ENCODE measurements at places on chromosomes 13 and 19.
A peak's percentile ranks its signal among the peaks of the same experiment; 100 is the strongest.

GRCh38 chr19:18396471-18397241 is 766 bp downstream of the LRRC25 start:
- no peak for DNase-seq

- no peak for DNase-seq
These were observed 14.0 kb downstream of the ADGRE5 start for GRCh38 chr19:14395262-14395661.

GRCh38 chr13:84129966-84130365 is 247.7 kb upstream of the SLITRK1 start:
- no peak for DNase-seq

GRCh38 chr19:27974082-27974513 is 1238.9 kb downstream of the UQCRFS1 start:
- DNase-seq = no peak

GRCh38 chr13:106657104-106657503 is 89.2 kb upstream of the ARGLU1 start:
- DNase-seq = no peak

DNA sequence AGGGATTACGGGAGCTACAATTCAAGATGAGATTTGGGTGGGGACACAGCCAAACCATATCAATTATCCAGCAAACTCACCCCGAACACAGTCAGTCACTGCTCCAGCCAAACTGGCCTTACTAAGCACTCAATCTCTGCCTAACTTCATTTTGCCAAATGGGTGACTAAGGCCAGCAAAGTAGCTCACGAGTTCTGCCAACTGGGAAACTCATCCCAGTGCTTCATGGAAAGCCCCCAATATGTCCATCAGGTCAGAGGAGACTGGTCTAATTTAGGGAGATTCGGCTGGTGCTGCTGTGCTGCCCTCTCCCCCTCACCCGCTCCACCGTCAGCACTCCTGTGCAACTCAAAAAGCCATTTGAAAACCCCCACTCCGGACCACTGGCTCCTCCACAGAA is 324.0 kb downstream of the FOXO1 start:
- no peak for DNase-seq

DNA sequence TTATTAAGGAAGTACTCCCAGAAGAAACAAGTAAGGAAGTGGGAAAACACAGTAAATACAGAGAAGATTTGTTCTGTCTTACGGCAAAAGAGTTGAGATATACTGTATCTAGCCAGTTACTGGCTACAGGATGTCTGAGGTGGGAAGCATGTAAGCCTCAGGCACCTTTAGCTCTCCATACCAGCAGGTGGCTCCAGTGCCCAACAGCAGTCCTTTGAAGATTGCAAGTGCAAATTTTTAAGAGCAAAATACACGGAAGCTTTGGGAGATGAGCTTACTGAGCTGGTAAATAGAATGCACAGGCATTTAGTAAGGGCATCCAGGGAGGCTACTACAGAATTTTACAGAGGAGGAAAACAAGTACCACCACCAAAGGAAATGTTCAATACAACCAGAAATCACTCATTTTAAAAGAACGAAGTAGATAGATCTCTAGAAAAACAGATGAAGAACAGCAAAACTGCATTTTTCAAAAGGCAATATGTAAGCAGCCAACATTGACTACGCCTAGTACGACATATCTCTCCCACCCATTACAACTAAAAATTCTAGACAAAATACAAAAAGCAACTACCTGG is 57.9 kb upstream of the VSTM2B start:
- no peak for DNase-seq

- DNase-seq = no peak
These were observed 21.9 kb downstream of the IPO5 start for GRCh38 chr13:97975280-97975847.

DNA sequence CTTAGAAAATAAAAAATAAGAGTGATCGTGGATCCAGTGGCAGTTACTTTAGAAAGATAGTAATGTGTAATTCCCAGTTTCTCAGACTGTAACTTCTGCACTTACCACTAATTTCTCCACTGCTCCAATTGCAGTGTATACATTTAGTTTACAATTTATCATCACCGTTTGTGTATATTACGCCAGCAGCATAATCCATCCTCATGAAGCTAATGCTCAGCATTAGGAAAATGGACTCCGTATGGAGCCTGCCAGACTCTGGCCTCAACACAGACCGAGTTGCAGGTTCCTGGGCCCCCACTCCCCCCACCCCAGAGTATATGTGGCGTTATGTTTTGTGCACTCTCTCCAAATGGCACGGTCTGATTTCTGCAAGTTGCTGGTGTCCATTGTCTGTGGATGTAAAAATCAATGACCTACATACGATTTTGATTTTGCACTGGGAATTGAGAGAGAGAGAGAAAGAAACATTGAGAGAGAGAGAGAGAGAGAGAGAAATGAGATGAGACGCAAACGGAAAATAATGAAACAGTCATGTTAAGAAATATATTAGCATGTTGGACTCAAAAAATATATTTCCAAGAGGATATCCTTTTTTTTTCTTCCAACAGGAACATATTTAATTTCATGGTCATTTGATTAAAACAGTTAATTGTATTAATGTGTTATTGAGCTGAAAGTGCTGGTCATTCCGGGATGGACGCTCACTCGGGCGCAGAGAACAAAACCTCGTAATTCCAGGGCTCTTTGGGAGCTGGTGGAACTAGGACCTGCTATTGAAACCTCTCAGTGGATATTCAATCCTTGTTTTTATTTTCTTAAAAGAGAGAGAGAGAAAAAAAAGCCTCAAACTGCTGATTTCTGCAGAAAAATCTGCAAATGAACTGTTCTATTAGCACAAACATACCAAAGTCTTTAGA is 278.8 kb downstream of the TSHZ3 start:
- no peak for DNase-seq

GRCh38 chr13:43110036-43110435 is 86.7 kb downstream of the DNAJC15 start:
- DNase-seq = no peak

DNA sequence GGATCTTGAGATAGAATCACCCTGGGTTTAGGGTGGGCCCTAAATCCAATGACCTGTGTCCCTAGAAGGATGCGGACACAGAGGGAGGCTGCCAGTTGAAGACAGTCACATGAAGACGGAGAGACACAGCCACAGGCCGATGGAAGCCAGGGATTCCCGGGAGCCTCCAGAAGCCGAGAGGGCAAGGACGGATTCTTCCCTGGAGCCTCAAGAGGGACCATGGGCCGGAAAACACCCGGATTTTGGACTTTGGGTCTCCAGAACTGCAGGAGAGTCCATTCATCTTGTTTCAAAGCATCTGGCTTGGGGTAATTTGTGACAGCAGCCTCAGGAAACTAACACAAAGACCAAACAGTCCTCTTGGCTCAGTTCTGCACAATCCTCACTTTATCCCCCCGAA is 2.3 kb downstream of the TMEM86B start:
- no peak for DNase-seq

DNA sequence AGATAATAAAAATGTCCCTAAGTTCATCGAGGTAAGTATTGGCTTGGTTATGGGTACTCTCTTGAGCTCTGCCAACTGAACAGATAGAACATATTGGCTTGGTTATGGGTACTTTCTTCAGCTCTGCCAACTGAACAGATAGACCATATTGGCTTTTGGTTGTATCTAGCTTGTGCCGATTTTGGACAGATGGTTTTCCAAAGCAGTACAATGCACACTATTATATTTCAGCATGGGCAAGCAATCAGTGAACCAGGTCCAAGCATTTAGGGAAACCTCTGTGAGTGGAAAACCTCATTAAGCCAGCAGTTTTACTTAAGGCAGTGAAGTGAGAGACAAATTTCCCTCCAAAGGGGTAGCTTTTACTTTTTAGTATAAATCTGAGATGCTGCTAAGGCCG is 1440.5 kb upstream of the SPRY2 start:
- no peak for DNase-seq

DNA sequence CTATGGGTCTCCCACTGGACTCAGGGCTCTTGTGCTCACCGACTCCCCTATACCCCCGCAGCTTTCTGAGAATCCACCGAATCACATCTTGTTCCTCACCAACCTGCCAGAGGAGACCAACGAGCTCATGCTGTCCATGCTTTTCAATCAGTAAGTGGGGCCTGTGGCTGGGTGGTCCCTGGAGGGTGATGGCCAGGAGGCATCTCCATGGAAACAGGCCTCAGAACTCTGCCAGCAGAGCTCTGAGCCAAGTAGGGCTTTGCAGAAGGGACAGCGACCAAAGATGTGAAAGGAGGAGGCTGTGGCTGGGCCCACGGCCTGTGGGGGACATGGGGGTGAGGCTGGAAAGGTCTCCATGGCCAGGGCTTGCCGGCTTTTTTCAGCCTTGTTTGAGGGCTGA is 11.8 kb upstream of the MIA start:
- DNase-seq = no peak

DNA sequence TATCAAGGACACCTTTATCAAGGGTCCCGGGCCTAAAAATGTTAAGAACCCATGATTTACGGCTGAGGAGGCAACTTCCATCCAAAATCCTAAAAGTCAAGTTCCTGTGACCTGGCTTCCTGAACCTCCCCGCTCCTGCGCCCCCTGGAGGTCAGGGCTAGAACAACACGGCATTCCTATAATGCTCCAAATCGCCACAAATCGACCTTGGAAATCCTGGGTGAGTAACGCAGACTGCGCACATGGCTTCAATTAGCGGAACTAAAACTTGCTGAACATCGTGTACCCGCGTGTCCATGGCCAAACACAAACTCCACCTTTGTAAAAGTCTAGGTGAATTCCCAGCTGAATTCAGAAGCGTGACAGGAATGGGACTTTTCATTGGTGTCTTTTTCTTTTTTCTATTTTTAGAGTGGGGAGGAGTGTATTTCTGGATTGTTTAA is 4.3 kb upstream of the C5AR1 start:
- peak; percentile 39 for DNase-seq

GRCh38 chr19:13718733-13719132 is 45.6 kb upstream of the MRI1 start:
- DNase-seq = no peak

GRCh38 chr13:40664350-40665125 is 1.9 kb downstream of the FOXO1 start:
- DNase-seq = no peak
